ENCODE measurements at places on chromosomes 12 and 14. TPM values are rescaled to one million over a fixed set of nuclear protein-coding genes. Genes with fewer than 3 reads are reported as not detected.

DNA sequence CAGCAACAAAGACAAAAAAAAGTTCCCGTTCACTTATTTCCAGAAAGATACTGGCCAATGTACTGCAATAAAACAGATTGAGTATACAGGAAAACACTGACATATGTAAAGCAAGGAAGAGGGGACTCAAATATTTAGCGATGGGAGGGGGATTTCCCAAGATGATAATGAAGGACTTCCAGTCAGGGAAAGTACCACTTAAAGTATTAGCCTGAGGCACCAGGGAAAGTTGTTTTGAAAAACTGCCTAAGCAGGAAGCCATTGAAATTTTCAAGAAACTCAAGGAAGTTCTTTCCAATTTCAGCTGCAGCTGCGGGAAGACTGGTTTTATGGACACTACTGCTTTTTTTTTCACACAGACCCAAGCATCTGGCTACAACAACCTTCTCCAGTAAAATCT, 1007.4 kb upstream of the NOVA1 start:
- no peak overlapping the region for H3K4me3 ChIP-seq
- no peaks in the 10 kb centered on the region for H3K27me3 ChIP-seq
- no peak for DNase-seq
- no peak overlapping the region for H3K27ac ChIP-seq
- no peaks in the 10 kb centered on the region for H3K36me3 ChIP-seq
- no peaks in the 10 kb centered on the region for H3K4me1 ChIP-seq

DNA sequence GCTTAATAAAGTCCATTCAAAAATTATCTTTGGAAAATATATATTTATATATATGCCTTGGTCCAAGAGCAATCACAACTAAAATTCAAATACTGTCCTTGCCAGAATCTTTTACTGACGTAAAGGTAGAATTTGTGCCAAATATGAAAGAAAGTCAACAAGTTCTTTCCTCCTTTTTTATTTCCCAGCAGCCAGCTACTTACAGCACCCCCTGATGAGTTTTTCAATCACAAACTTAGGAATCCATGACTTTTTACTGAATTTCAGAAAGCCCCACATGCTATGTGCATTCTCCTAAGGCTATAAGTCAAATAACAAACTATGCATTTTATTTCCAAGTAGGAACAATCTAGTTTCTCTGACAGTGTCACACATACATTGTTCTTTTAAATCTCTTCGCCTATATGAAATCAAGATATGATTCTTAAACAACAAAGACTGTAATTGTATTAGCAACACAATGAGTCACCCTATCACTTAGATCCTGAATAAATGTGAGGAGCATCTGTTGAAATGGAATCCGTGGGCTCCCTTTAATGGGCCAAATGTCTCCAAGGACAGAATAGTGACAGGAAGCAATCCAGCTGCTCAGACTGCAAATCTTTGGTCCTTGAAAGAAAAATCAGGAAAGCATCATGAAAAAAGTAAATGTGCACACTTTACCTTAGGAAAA, 271.4 kb downstream of the DUSP6 start:
- H3K27ac ChIP-seq, result no peak overlapping the region
- no peak overlapping the region for H3K4me3 ChIP-seq
- H3K27me3 ChIP-seq, result no peaks in the 10 kb centered on the region
- DNase-seq, result no peak
- no peaks in the 10 kb centered on the region for H3K36me3 ChIP-seq

DNA sequence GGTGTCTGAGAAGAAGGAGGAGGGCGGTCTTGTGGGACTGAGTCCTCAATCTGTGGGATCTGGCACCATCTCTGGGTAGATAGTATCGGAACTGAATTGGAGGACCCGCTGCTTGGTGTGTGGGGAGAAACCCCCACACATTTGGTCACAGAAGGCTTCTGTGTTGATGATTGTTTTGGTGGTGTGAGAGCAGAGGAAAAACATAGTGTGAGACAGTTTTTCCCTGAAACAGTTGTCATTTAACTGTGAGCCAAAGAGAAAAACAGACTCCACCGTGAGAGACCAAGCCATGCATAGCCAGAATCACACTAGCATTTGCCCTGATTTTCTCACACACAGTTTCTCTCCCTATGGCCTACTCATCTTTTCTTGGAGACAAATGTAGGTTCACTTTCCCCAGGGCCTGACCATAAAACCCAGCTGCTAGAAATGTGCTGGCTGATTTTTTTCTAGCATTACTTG, 91.4 kb upstream of the FLRT2 start:
- H3K4me3 ChIP-seq, result no peak overlapping the region
- H3K27ac ChIP-seq, result no peak overlapping the region
- H3K27me3 ChIP-seq, result no peaks in the 10 kb centered on the region
- H3K36me3 ChIP-seq, result no peaks in the 10 kb centered on the region
- H3K4me1 ChIP-seq, result peaks cover 18% of the 10 kb centered on the region

DNA sequence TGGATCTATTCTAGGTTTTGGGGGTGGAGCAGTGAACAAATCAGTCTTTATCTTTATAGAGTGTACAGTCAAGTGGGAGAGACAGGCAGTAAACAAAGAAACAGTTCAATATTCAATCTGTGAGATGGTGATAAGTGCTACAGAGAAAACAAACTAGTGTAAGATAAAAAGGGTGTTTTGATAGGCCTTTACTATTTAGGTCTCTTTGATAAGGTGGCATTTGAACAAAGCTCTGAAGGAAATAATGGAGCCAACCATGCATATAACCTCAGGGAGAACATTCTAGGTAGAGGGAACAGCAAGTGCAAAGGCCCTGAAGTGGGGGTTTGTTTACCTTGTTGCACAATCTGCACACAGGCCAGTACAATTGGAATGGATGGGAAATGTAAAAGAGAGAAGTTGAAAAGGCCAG, 47.3 kb downstream of the PTPN11 start:
- DNase-seq, result no peak
- no peak overlapping the region for H3K27ac ChIP-seq
- H3K4me1 ChIP-seq, result no peaks in the 10 kb centered on the region
- peaks cover 5% of the 10 kb centered on the region for H3K36me3 ChIP-seq
- no peaks in the 10 kb centered on the region for H3K27me3 ChIP-seq

GRCh38 chr12:96198965-96199364, 4.8 kb downstream of the ELK3 start:
- no peaks in the 10 kb centered on the region for H3K27me3 ChIP-seq
- peaks cover 33% of the 10 kb centered on the region for H3K4me1 ChIP-seq
- H3K36me3 ChIP-seq, result peaks cover 2% of the 10 kb centered on the region
- peak; percentile 94 for DNase-seq

The ADGRD1 gene
- total RNA-seq, result 3.9 TPM

The BATF gene
- not detected for total RNA-seq

All from astrocyte (in vitro differentiated cells and primary cell).